Erythroblast (primary cell): ENCODE measurements at places on chromosomes 4 and X.

DNA sequence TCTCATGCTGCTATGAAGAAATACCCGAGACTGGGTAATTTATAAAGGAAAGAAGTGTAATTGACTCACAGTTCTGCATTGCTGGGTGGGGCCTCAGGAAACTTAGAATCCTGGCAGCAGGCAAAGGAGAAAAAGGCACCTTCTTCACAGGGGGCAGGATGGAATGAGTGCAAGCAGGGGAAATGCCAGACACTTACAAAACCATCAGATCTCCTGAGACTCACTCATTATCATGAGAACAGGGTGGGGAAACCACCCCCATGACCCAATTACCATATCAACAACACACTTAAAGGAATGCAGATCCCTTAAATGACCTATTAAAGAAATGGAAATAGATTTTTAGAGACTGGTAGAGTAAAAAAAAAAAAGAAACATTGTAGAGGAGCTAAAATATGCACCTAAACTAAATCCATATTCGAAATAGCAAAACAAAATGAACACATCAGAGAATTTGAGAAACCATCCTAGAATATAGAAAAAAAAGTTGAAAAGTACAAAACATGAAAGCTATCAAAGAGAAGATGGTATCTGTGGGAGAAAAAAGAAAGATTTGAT lies 104.3 kb upstream of the UGT8 start:
- DNase-seq = no peak

DNA sequence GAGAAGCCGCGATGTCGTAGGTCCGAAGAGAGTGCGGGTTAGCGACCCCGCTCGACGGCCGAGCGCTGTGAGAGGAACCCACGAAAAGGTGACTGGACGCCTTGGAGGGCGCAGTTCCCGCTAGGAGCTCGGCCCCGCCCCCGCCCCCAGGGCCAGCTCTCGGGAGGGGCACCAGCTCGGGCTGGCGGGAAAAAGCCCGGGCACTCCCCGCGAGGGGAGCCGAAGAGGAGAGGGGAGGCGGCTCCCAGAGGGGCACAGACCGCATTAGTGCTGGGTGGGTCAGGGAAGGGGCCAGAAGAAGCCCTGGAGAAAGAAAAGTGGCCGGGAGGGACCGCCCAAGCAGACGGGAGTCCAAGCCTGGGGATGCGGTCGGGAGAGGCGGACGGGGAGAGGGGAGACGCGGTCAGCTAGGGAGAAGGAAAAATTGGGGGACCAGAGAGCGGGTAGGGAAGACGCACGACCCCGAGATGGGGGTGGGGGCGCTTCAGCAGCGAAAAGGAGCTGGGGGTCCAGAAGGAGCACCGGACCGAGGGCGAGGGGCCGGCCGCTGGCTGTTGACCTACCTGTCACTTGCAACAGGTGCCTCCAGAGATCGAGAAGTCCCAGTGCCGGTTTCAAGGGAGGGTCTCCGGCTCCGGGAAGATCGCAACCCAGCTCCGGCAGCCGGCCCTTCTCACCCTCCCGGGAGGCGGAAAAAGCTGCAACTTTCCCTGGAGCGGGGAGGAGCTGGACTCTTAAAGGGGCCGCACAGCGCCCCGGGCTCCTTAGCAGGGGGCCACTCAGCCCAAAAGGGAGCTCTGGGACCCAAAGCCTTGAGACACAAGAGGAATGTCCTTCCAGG lies at the start of gene SYTL4:
TSS of gene SYTL4 (minus strand) at position 681 of the 841 bp plus-strand sequence. CDS start 30,084 bp downstream, outside the sequence.
- peak; percentile 72 for DNase-seq

GRCh38 chrX:11137543-11138139 lies 26.5 kb downstream of the HCCS start:
- peak; percentile 41 for DNase-seq

DNA sequence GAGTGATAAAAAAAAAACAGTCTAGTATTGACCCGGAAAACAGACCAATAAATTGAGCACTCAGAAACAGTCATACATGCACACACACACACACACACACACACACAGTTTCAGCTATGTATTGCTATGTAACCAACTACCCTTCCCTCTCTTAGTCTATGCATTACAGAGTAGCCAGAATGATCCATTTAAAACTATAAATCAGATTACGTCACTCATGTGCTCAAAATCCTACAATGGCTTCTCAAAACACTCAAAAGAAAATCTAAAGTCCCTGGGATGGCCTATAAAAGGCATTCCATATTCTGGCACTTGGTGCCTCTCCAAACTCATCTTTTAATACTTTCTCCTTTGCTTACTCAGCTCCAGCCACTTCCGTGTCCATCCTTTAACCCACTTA lies 46.5 kb upstream of the ZIC3 start:
- no peak for DNase-seq

DNA sequence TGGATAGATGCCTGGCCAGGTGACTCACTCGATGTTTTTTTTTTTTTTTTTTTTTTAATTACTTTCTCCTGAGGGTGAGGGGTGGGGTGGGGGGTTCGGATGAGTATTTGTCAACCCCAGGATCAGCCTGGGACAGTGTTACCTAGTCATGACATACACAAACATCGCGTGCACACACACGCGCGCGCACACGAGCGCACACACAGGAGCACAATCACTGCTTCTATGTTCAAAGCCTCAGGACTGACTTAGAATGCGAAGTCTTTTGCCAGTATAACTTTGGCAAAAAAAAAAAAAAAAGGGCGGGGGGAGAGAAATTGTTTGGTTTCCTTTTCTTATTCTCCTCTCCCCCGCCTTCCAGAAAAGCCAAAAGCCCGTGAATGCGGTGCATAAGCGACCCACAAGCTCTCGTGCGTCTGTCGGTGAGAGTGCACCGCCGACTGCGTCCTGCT lies 115.0 kb upstream of the TEX13C start:
- no peak for DNase-seq

- DNase-seq = no peak
Measured at GRCh38 chr4:960636-961350, 12.6 kb downstream of the DGKQ start.

- no peak for DNase-seq
Measured at GRCh38 chrX:97842468-97843199, 958.9 kb downstream of the RPA4 start.

DNA sequence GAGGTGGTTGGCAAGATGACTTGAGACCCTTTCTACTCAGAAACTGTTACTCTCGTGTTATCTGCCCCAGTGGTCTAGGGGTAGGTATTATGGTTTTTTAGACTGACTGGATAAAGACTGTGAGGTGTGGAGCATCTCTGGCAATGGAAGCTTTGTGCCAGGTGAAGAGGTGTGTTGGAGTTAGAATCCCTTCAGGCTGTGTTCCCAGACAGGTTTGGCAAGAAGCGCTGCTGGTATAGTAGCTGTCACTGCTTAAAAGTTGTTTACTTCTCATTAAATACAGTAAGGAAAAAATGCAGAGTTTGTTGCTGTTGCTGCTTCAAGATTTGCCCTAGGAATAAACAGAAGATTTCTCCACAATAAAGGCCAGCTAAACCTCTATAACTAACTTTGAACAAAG lies 35.3 kb downstream of the AREG start:
- no peak for DNase-seq

- DNase-seq = no peak
Measured at GRCh38 chrX:151517421-151517820, 46.1 kb upstream of the PASD1 start.

- DNase-seq = no peak
Measured at GRCh38 chr4:150694438-150694837, 112.5 kb downstream of the MAB21L2 start.

- DNase-seq = no peak
Measured at GRCh38 chr4:149961876-149962597, 116.2 kb upstream of the DCLK2 start.

GRCh38 chr4:10998846-10999245 lies 314.3 kb upstream of the CLNK start:
- DNase-seq = no peak

- DNase-seq = no peak
Measured at GRCh38 chr4:110042545-110043517, 130.1 kb downstream of the EGF start.

GRCh38 chr4:153082322-153083301 lies 121.6 kb upstream of the TRIM2 start:
- DNase-seq = peak; percentile 61

DNA sequence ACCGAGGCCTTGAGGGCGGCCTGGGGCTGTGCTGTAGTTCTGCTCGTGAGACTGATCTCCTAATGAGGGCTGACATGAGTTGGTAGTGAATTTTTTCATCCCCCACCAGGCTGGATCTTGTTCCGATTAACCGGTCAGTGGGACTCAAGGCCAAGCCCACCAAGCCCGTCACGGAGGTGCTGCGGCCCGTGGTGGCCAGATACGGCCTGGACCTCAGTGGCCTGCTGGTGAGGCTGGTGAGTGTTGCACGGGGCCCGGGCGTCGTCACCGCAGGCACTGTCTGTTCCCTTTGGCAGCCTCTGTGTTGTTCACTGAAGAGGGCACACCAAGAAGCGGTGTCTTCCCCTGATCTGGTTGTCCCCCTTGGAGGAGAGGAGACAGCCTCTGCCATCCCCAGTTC lies 18.4 kb upstream of the HGFAC start:
- DNase-seq = no peak

- DNase-seq = no peak
Measured at GRCh38 chr4:104492183-104492771, 2.4 kb downstream of the CXXC4 start.

GRCh38 chr4:80646061-80646460 lies 310.5 kb downstream of the CFAP299 start:
- no peak for DNase-seq

DNA sequence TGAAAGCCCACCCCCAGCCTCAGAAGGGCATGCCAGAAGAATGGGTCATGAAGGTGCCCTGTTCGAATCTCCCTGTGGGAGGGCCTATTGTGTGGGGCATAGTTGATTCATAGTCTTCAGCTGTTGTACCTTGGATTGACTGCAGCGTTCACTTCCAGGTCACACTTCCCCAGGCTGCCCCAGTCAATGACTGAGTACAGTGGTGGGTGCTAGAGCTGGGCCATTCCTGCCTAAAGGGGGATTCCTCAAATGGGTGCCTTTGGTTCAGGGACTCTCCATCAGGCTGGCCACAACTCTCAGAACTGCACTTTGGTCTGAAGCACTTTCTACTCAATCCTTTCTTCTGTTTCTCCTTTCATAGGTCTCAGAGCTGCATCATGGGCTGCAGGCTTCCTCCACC lies 35.0 kb upstream of the RASGEF1B start:
- DNase-seq = no peak

DNA sequence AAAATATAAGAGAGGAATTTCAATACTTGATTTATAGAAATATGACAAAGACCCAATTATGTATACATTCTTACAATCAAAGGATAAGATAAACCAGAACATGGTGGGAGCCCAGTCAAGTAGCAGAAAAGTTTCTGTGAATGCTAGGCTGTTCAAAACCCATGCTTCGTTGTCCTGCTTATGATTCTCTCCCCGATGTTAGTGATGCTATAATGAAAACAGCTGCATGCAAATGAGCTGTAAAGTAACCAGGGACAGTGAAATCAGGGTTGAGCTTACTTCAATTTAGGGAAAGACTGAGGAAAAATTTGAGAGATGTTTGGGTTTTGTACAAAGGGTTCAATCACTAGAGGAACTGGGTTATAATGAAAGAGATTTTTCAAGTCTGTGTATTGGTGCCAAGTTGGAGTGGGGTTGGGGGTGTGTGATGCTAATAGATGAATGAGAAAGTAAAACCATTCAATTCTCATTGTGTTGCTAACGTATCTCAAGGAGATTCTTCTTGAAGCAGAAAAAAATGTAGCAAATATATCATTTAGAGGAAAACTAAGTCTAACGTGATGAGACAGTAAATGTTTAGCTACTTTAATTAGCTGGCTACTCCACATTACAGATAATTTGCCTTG lies 59.3 kb upstream of the PPP1R2C start:
- DNase-seq = no peak

DNA sequence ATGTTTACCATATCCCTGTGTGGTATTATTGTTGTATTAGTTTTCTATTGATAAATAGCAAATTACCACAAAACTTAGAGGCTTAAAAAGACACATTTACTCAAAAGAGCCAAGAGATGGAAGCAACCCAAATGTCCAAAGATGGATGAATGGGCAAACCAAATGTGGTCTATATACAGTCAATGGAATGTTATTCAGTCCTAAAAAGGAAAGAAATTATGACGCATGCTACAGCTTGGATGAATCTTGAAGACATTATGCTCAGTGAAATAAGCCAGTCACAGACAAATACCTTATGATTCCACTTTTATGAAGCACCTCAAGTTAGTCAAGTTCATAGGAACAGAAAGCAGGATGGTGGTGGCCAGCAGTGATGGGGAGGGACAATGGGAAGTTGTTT lies 144.7 kb downstream of the QDPR start:
- no peak for DNase-seq

GRCh38 chr4:186096681-186097165 lies 7.8 kb upstream of the FAM149A start:
- no peak for DNase-seq

GRCh38 chr4:186920483-186920882 lies 196.8 kb upstream of the FAT1 start:
- no peak for DNase-seq

DNA sequence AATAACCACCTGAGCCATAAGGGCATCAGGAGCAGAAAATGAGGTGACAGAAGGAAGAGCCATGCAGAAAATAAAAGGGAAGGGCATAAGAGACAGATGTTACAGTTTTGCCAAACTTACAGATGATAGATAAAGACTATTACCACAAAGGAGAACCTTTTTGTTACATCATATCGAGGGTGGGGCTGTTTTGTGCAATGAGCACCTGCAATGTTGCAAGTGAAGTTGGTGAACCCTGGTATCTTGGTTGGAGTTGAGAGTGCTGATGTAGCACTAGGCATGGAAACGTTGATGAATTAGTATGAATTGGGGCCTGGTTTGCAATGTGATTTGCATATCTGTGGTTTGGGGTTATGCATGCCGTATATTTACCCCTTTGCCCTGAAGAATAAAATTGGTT lies 119.8 kb upstream of the TEX13D start:
- no peak for DNase-seq

- DNase-seq = no peak
Measured at GRCh38 chr4:152209772-152210493, 326.0 kb downstream of the FBXW7 start.

DNA sequence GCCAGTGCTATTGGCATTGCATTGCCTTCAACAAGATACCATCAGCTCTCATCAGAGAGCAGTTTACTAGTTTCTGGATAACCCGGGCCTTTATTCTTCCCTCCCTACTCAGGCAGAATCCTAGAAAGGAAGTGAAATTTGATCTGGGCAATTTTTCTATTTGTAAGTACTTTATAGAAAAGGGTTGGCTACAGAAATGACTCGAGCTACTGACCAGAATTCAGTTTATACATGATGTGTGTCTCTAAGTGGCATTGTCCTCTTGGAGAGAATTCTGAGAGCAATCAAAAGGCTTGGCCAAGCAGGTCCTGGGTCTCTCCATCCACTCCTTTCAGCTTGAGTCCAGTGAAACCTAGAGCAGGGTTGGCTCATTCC lies 192.7 kb upstream of the LEF1 start:
- no peak for DNase-seq

DNA sequence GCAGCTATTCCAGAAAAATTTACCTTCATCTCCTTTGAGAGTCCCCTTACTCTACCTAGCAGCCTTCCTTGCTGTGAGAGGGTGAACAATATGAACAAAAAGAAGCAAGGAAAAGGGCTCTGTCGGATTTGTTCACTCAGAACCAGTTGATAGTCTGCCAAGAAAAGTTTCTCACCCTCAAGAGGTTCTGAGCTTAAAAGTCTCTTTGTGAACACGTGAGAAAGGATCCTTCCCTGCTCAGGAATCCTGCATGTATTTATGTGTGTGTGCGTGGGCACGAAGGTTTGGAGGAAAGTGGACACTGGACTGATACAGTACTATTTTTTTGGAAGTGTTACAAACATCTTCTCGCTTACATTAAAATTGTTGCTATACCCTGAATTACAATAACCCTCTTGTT lies 178.6 kb upstream of the JADE1 start:
- no peak for DNase-seq

GRCh38 chr4:18733961-18734360 lies 712.4 kb upstream of the LCORL start:
- no peak for DNase-seq

- DNase-seq = no peak
Measured at GRCh38 chrX:41705680-41706374, 17.1 kb downstream of the GPR34 start.
